HL-60 (cell line): ENCODE measurements at places on chromosomes 1 and 21.

DNA sequence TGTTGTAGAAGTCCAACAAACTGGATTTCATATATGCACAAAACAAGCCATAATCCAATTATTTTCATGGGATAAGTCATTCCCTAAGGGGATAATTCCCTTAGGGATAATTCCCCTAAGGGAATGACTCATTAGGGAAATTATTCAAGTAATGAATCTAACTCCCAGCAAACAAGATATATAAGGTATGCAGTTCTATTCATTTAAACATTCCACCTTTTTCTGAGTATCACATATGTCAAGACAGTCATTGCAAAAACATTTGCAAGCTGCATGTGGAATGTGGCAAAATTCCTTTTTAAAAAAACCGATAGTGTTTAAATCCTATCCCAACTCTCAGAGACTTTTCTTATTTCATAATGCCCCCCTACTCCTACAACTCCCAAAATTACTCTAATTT lies 131.2 kb downstream of the AKT3 start:
- no peak for DNase-seq

GRCh38 chr21:14766241-14766640 lies 220.1 kb upstream of the SAMSN1 start:
- DNase-seq = no peak

DNA sequence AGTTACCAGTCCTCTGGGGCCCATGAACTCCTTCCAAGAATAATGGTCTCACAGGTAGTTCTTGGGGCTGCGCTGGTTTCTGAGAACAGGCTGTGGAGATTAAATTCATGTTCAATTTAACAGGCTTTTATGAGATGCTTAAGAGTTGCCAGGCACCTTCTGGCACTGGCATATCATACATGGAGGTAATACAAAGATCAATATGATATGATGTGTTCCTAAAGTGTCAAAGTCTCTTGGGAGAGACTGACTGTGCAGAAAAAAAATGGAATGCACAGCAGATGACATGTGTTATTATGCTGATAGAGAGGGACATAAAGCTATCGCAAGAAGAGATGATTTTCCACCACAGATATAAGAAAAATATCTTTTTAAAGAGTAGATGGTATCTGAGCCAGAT lies 6.8 kb downstream of the CYP2J2 start:
- DNase-seq = no peak

- no peak for DNase-seq
Observed at GRCh38 chr1:244049162-244050013, 1.7 kb upstream of the ZBTB18 start.

DNA sequence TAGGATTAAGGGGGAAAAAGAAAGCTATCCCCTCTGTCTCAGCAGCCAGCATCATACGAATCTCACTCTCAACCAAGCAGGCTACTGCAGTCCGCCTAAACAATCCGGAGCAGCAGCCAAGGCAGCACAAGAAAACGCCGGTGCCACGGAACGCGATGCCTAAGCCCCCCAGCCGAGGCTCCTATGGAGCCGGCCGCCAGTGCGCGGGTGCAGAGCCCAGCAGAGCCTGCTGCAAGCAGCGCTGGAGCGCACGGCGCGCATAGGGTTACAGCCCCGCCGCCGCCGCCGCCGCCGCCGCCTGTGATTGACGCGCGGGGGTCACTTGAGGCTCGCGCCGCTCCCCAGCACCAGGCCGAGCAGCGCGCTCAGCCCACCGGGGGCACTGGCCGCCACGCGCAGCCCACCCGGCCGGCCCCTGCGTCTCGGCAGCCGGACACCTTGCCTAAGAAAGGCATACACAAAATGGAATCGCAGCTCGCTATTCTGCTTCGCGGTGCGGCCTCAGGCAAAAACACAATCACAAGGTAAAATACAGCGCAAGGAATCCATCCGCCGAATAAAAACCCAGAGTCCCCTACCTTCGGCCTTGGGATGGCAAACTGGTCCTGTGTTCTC lies 780 bp downstream of the HIVEP3 start:
- no peak for DNase-seq

GRCh38 chr1:231973830-231974229 lies 347.2 kb downstream of the DISC1 start:
- no peak for DNase-seq

- DNase-seq = no peak
Observed at GRCh38 chr1:75472089-75472970, 138.6 kb downstream of the SLC44A5 start.

DNA sequence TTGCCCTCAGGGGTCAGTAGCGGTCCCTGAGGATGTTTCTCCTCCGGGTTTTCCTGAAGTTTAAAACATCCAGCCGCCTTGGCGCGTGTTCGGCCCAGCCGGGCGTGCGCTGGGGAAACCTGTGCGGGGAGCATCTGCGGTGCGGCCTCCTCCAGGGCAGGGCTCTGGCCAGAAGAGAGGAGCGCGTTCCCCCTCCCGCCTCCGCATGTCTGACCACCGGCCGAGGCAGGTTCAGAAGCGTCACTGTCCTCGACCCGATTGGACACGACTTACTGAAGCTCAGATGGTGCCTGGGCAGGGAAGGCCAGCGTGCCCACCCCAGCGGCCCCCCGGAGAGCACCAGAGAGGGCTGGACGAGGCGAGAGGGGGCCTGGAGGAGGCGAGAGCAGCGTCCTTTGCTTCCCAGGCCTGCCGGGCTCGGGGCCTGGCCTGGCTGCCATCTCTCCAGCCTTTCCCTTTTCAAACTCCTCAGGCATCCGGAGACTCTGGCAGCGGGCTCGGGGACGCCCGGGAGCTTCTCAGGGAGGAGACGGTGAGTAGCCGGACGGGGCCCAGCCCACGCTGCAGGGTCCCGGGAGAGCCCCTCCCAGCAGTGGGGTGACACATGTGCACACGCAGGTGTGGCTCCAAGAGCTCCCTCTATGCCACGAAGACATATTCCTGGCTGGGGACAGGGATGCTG lies 67.1 kb downstream of the SLC19A1 start:
- no peak for DNase-seq

DNA sequence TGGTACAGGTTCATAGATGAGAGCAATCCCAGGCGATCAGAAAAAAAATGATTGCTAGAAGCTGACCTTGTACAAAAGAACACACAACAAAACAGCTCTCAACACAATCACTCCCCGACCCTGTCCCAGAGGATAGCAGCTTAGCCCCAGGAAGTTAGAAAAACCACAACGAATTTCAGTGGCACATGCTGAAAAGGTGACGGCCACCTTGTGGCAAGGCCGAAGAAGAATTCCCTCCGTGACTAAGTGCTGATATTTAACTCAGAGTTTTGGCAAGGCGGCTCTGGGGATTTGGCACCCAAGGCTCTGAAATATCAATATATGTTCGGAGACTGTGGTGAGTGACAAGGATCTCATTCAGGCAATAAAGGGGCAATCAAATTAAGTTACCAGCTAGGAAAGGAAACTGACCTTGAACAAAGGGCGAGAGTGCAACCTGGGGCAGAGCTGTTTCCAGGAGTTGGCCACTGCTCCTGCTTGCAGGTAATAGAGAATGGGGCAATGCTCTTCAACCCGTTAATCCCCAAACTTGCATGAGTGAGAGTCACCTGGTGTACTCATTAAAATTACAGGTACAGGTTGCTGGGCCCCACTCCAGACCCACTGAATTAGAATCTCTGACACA lies 96.2 kb downstream of the BEND5 start:
- DNase-seq = no peak

DNA sequence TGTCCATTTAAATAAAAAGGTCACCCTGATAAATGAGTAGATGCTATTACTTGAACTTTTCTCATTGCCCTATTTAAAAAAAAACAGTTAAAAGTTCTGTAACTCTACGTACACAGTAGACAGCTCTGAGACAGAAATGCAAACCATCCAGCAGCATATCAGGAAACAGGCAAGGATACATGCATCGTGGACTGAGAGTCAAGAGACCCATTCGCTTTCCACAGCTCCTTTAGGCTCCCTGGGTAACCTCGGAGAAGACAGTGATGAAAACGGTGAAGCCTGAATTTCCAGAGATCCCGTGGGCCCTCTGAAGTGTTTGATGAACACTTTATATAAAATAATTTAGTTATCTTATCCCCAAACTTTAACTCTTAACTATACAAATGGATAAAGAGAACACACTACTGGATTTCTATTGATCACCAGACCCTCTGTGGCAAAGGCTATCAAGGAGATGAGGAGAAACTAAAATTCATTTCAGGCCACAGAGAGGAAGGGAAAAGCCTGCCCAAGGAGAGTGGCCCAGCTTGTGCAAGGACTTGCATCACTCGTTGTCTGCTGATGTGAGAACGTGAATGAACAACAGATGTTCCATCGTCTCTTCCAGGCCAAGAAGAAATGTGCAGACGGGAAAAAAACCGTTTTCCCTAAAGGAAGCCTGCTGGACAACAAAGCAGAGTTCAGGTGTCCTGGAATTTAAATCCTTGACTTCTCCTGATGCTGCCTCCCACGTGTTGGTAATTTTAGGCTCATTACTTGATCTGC lies 131.0 kb downstream of the TGFBR3 start:
- no peak for DNase-seq

- DNase-seq = no peak
Observed at GRCh38 chr1:18932387-18932786, 24.1 kb downstream of the IFFO2 start.

DNA sequence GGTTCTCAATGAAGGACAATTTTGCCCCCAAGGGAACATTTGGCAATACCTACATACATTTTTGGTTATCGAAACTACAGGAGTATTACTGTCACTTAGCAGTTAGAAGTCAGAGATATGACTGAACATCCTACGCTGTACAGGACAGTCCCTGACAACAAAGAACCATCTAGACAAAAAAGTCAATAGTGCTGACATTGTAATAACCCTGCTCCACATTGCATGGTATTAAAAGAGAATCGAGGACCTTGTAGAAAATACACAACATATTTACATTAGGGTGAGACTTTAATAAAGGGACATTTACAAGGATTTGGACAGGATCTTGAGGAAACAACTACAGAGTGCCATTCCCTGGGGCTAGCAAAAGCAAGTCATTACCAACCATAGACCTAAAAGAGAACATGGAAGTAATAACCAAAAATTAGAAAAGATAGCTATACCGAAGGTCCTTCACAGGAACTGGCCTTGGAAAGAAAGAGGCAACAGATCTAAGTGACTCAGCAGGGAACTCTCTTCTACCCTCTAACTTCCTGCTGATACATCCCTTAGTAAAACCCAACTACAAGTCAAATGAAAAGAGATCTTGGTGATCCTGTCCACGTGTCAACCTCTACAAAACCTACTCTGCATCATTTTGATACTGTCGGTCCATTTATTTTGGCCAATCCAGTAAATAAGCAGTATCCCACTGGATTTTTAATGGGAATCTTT lies 40.2 kb downstream of the ANGPTL3 start:
- DNase-seq = no peak

GRCh38 chr1:32341186-32341757 lies 5.2 kb upstream of the MARCKSL1 start:
- no peak for DNase-seq

DNA sequence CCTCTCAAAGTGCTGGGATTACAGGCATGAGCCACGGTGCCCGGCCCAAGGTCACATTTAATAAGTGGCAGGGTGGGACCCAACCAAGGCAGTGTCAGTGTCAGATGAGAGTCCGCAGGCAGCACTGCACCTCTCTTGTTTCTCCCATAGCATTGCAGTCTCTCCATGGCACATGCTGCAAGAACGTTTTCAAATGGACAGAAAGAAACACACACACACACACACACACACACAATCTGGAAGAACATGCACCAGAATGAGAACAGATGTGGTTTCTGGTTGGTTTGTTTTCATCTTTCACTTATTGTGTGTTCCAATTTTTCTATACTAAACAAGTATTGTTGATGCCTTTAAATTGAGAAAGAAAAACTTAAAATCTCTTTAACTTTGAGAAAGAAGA lies 126.5 kb downstream of the SYF2 start:
- DNase-seq = no peak

- DNase-seq = no peak
Observed at GRCh38 chr1:19597496-19598309, 46.4 kb upstream of the NBL1 start.

- DNase-seq = peak; percentile 30
Observed at GRCh38 chr1:88061492-88062177, 622.4 kb upstream of the PKN2 start.

GRCh38 chr1:150551051-150551783 lies 2.0 kb downstream of the ADAMTSL4 start:
- DNase-seq = no peak

GRCh38 chr1:222073307-222073995 lies 331.6 kb upstream of the DUSP10 start:
- no peak for DNase-seq

DNA sequence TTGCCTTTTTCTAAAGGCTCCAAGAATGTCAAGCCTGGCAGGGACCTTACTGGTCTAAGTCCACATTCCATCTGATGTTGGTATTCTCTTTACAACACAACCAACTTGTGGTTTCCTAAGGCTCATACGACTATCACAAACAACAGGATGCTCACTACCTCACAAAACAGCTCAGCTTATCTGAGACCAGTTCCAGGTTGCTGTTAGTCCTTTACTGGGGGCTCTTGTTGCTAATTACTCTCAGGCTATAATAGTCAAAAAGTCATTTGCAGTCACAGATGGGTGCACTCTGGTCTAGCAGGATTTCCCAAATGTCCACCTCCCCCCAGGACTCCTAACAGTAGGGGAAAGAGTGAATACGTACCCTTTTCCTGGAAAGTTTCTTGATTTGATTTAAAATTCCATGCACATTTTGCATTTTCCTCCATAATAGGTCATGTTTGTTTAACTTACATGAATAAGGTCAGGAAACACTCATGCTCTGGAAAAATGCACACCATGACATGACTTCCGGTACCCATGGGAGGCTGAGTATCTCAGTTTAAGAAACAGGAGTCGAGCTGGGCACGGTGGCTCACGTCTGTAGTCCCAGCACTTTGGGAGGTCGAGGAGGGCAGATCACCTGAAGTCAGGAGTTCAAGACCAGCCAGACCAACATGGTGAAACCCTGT lies 16.0 kb downstream of the LCK start:
- DNase-seq = no peak

GRCh38 chr1:159866066-159866465 lies 3.6 kb upstream of the VSIG8 start:
- DNase-seq = no peak

- DNase-seq = no peak
Observed at GRCh38 chr1:54814126-54814498, 13.0 kb upstream of the TTC22 start.

DNA sequence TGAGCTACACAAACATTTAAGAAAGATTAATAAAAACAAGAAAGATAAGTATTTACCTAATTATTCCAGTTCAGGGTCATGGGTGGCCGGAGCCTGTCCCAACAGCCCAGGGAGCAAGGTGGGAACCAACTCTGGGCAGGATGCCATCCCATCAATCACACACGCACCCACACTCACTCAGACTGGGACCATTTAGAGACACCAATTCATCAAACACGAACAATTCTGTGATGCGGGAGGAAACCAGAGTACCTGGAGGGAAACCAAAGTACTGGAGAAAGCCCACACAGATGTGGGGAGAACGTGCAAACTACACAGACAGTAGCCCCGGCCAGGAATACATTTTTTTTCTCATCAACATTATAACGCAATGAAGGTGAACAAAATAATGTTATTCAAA lies 16.2 kb downstream of the WASF2 start:
- DNase-seq = no peak

- no peak for DNase-seq
Observed at GRCh38 chr1:204650911-204651570, 34.5 kb downstream of the LRRN2 start.

- no peak for DNase-seq
Observed at GRCh38 chr1:7785108-7785507, 1.0 kb downstream of the PER3 start.
